HEK293T (cell line): ENCODE measurements at places on chromosomes 5 and 9.
A peak's percentile ranks its signal among the peaks of the same experiment; 100 is the strongest.

DNA sequence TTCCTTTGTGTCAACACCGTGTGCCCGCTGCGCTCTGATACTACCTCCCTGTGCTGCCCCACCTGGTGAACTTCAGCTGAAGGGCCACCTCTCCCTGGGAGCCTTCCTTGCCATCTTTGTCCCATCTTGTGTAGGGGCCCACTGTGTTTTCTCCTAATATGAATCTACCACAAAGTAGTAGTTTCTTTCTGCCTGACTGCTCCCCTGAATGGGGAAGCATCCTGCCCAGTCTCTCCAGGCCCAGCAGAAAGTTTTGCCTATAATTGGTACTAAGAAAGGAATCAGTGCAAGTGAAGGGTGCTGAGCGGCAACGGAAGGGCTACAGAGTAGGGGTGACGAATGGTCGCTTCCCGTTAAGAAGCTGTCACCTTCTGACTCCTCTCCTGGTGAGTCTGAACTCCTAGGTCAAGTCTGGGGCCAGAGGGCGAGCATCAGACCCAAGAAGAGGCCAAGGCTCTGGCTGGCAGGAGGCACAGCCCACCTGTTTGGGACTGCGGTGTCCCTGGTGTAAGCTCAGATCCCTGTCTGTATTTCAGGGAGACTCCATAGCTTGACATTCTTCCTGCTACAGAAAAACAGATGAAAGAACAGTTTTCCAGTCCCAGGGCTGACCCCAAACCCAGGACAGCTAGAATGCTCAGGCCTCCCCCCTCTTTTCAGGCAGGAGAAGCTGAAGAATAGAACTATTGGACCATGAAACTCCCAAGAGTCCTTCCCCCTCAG lies 24.1 kb downstream of the WWC1 start:
- DNase-seq = no peak

DNA sequence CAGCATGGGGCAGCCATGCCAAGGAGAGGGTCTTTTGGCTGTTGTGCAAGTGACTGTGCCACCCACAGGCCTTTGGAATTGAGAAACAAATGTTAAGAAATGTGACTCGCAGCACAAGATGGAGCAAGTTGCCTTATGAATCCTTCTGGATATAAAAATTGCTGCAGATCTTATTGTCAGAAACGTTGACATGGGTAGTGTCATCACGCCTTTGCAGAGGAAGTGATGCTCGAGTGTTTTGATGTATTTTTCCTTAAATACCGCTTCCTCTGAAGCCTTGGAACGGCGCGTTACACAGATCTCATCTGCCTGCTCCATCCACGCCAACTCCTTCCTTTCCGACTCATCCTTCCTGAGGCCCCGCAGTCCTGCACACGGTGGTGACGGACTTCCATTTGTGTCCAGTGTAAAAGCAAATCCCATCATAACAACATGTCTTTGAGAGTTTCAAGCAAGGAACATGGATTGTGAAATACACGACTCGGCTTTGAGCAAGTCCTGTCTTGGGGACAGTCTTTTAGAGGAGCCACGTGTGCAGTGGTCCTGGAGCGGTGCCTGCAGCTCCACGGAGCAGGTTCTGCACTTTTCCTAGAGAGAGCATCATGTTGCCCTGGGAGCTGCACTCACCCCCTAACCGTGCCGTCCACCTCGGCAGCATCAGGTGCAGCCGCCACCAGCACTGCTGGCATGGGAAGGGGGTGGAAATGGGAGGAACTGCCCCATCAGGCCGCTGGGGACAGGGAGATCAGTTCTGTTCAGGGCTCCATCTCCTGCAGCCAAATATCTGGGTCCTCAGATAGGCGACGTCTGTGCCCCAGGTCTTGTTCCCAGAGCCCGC lies 15.1 kb downstream of the ROPN1L start:
- DNase-seq = no peak

DNA sequence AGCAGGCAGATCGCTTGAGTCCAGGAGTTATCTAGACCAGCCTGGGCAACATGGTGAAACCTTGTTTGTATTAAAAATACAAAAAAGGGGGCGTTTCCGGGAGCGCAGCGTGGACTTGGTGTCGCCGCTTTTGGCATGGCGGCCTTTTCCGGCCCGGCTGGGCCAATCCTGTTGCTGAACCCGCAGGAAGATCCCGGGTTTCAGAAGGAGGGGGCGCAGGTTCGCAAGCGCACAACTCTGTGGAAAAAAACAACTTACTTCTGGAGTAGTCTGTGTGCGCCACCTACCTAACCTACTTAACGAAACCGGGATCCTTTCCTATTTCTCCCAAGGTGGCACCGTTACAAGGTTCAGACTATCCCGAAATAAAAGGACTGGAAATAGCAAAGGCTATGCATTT lies 198.6 kb downstream of the MSX2 start:
- no peak for DNase-seq

- no peak for DNase-seq
Measured at GRCh38 chr5:8756498-8757084, 789.3 kb downstream of the SEMA5A start.

DNA sequence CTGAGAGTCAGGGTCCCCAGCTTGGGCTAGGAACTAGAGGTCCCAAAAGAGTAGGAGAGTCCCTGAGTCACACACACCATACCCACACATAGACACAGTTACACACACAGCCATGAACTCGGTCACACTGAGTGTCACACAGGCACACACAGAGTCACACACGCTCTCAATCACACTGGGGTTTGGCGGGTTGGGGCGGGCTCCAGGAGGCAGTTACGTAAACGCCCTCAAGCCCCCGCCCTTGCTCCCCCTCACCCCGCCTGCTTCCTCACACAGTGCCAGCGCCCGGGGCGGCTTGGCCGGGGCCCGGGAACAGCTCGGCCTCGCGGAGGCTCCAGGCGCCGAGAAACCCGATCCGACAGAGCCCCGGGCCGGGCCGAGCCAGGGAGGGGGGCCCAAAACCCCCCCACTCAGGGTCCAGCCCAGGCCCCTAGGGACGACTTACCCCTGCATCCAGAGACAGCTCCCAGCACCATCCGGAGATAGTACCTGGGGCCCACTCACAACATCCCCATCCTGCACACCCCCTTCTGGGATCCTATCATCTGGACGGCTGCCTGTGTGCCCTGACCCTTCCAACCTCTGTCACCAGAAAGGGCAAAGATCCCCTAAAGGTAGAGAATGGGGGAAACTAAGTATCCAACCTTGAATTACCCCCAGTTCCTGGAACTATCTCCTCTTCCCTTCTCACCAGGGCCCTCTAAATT lies 3.5 kb upstream of the CNTFR start:
- no peak for DNase-seq

- DNase-seq = peak; percentile 78
Measured at GRCh38 chr9:19493174-19493811, 84.5 kb downstream of the ACER2 start.

DNA sequence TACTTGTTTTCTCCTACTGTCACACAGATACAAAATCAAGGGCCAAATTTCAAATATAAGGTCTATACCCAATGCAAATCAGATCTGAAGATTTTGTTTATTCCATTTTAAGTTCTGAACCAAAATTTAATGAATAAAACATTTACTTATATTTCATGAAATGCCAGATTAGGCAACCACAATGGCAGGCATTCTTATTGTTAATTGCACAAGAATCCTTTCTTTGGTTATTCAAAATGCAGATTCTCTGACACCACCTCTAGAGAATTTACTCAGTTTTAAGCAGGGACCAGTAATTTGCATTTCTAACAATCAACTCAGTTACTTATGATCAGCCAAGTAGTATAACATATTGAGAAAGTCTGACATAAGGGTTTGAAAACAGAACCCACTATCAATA lies 972.4 kb upstream of the ACO1 start:
- no peak for DNase-seq

GRCh38 chr5:178941361-178941760 lies 363 bp downstream of the ZNF454 start:
- DNase-seq = no peak

DNA sequence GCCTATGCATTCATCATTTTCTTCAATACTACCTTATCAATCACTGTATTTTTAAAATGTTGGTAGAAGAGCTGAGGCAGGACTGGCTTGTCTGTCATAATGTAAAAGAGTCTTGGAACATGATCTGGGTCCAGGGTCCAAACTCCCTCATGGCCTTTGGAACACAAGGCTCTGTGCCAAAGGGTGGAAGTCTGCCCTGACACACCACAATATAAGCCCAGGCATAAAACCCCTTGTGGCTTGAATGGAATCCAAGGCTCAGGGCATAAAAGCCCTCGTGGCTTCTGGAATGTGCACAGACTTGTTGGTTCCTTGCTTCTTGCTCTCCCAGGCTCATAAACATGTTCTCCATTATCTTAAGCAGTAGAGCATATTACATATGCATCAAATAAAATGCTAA lies 48.0 kb downstream of the GABRB2 start:
- no peak for DNase-seq

DNA sequence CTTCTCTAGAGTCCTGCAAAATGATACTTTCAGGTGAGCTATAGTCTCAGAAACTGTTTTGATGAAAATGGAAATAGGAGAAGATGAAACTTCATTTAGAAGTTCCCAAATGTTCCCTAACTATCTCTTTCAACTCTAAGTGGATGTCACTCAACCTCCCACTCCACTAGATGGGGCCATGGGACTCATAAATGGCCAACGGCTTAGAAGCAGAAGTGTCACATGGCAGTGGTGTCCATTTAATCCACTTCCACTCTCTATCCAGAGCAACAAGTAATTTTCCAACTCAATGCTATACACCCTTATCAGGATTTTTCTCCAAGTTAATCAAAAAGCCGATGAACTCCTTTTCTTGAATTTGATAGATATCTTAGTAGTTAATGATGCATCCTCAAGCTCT lies 295.7 kb downstream of the EDIL3 start:
- peak; percentile 11 for DNase-seq

DNA sequence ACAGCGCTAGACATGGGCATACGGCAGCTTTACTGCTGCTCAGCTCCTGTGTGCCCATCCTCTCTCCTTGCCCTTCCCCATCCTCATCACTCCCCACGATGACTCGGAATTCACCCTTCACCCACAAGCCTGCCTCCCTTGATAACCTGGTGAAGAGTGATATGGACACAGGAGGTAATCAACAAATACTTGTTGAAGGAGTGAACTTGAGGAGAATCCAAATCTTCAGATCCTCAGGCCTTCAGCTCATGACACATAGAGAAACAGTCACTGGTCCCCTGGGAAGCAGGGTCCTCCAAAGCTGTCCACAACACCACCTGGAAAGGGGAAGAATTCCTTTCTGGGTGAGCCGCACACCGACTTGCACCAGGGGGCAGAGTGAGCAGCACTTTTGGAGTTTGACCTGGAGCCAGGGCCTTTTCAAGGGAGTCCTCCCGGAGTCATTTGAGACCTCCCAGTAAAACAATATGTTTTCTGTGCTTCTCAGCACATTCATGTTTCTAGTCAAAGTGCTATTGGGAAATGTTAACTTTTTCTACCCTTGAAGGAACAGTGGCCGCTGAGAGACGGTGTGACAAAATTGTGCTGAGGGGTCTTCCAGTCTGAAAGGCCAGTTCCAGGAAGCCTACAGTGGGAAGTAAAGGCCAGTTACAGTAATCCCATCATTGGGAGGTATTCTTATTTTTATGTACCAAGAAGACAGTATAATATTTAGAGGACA lies 332.3 kb downstream of the CWC27 start:
- peak; percentile 76 for DNase-seq

DNA sequence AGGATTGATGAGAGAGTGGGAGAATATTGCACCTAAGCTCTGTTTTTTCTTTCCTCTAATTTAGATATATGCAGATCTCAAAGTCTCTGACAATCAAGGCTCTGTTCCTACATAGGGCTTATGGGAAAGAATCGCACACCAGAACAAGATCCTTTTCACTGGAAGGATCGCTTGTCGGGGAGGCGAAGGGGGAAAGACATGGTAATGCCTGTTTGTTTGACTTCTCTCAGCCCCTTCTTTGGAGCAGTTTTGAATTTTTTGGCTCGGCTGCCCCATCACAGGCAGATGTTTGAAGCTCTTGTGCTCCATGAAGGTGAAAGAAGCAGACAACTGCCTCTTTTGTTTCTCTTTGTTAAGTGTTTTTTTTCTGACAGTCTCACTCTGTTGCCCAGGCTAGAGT lies 599.9 kb upstream of the ZNF608 start:
- no peak for DNase-seq

DNA sequence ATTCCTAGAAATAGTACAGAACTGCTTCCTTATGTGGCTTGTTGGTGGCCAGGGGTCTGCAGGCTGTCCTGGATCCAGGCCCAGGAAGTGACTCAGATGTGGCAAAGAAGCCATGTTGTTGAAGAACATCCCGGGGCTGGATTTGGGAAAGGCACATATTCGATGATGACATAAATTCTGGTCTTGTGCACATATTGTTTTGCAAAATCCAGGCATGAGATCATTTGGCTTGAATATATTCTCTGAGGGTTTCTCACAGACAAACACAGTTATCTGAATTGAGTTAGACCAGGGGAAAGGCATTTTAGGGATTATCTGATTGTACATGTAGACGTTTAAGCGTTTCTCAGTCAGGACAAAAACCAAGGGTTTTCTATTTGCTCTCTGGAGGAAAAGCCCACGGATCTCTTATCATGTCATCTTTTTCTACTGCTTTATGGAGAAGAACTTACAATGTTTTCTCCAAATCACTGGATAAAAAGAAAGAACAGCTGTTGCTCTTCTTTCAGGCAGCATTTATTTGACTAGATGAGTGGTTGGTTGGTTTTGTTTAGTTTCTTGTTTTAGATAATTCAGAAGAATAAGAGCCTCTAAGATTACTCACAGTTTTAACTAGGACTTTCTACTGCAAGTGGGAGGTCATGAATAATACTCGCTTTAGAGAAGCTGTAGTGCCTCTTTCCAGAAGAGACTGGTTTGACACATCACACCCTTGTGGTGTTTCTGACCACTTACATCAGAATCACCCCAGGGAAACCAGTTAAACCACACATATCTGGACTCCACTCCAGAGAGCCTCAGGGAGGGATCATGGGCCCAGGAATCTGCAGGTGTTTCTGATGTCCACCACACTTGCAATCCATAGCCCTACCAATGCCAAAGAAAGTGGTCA lies 29.5 kb upstream of the LHFPL2 start:
- DNase-seq = no peak

- no peak for DNase-seq
Measured at GRCh38 chr9:5453004-5453403, 2.7 kb downstream of the CD274 start.

DNA sequence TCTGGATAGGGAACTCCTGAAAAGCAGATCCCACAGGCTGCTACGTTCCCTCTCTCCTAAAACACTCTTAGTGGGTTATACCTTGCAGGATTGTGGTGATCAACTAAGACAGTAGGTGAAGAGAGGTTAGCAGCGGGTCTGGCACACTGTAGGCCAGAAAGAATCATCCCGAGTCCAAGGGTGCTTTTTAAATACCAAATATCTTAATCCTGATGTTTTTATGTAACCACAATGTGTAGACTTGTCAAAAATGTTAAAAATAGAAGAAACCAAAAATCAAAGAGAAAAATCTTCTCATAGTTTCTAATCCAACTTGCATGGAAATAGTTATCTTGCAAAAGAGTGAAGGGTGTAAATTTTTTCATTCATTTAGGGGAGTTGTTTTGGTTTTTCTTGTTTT lies 52.3 kb upstream of the IFNK start:
- DNase-seq = no peak

- DNase-seq = no peak
Measured at GRCh38 chr5:107134931-107135330, 535.8 kb downstream of the EFNA5 start.
